ENCODE measurements at places on chromosomes 1 and 21.

DNA sequence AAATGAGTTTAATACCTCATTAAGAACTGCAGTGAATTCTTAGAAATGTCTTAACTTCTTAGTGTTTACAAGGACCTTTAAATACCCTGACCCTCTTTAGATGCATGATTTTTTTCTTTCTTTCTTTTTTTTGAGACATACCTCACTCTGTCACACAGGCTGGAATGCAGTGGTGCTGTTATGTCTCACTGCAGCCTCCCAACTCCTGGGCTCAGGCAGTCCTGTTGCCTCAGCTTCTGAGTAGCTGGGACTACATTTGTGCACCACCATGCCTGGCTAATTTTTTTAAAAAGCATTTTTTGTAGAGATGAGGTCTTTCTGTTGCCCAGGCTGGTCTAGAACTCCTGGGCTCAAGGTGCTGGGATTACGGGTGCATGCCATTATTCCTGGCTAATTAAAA lies 191.8 kb downstream of the RPS6KC1 start:
- no peak for DNase-seq

DNA sequence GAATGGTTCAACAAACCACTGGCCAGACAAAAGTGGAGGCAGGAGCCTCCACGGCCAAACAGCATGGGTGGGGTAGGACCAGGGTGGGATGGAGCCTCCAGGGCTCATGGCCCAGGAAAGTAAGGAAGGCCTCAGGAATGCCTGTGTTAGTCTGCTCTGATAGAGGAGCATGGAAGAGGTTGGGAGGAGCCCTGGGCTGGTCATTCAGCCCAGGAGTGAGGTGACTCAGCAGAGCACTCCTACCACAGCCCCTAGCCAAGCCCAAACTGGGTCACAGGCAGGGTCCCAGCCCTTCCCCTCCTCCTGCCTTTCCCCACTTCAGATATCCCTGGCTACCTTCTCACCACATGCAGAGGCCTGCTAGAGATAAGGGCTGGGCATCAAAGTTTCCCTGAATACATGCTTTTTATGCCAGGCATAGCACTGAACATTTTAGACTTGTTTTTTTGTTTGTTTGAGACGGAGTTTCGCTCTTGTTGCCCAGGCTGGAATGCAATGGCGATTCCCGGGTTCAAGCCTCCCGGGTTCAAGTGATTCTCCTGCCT lies 3.1 kb upstream of the SHISA4 start:
- peak; percentile 57 for DNase-seq

- DNase-seq: no peak
These were observed 33.3 kb downstream of the ZNF281 start for GRCh38 chr1:200376528-200376927.

DNA sequence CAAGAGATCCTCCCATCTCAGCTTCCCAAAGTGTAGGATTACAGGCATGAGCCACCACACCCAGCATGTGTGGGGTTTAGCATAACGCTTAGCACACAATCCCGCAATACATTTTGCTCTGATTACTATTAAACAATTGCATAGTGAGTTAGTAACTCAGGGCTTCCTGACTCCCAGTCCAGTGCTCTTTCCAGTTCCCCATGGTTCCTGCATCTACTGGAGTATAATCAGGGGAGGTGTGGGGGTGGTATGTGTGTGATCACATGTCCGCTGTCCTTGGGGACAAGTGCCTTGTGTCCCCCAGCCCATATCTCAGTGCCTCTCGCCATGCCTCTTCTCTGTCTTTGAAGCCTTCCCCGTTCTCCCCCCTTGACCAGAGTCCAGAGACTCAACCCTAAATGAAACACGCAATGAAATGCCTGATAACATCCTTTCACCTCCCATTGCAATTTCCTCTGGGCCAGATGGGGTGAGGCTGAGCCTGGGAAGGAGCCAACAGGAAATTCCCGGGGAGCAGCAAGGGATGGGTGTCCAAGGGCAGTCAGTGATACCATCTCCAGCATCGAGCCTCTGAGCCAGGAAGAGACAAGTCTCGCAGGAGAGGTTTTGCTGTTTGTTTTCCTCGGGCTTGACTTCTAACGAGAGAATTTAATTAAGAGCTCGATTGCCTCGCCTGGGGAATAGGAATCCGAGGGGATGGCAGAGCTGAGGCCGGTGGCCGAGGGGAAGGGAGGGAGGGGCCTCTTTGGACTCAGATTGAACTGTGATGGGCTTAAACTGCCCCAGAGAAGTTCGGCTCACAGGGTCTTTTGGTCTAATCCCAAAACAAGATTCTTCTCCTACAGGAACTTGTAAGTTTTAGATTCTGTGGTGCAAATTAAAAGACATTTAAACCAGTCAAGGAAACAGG lies 7.7 kb upstream of the HTR1D start:
- no peak for DNase-seq

- peak; percentile 31 for DNase-seq
These were observed 10.6 kb downstream of the CNR2 start for GRCh38 chr1:23902321-23903278.

GRCh38 chr1:1391225-1391624 lies 7.9 kb downstream of the CCNL2 start:
- no peak for DNase-seq

DNA sequence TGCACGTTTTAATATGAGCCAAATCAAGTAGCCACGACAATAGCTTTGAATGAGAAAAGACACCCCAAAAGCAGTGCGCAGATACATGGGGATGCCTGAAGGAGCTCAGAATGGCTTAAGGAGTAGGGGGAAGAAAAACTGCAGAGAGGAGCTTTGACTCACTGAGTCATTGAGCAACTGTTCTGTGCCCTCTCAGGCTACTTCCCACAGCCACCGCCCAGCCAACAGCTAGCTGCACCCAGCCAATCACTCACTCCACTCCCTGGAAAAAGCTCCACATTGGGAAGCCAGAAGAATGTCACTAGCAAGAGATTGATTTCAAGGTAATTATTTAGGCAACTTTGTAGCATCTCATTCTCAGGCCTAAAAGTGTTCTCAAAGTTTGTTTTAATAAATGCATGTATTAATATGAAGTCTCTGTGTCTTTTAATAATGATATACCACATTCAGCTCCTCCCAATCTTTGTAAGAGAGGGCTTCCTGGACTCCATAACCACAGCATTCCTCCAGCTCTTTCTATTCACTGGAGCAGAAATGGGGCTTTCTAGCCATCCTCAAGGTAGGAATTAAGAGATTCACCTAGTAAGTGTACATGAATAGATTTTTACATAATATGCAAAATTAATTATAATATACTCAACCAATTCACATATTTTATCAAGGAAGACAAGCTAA lies 16.8 kb downstream of the DUSP10 start:
- DNase-seq: no peak

DNA sequence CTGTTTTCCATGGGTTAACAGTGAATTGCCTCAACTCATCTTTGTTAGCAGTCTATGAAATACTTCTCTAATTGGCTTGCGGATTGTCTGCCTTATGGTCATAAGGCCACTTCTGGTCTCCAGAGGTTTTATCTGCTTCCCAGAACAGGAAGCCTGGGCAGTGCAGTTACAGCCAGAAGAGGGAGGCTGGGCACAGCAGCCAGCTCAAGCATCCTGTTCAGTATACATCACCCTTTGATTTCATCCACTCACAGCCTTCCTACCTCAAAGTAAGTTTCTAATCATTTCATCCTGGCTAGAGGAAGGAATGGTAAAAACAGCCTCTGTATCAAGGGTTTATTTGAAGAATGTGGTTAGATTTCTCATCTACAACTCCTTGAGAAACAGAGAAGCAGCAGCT lies 311.5 kb upstream of the DEPDC1 start:
- DNase-seq: no peak

DNA sequence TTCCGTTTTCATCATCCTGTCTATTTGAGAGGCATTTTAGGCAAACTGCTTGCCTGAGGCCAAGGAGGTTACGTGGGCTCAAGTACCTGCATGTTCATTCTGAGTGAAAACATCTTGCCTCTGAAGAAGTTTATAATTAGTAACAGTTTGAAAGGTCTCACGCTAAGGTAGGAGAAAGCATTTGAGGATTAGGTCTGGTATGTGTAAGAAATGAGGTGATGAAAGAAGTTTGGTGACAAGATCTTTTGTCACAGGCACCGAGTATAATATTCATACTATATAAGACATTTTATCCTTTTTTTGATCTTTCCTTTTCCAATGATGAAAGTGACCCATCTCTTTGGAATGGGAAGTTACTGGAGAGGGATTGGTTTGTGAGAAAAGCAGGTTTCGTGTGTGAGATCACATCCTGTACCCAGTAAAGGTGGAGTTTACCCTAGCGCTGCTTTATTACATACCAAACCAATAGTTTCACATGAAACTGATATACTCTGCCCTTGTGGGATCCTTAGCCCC lies 98.7 kb upstream of the PDC start:
- DNase-seq: no peak

- no peak for DNase-seq
These were observed 19.5 kb downstream of the TSPAN2 start for GRCh38 chr1:115069659-115070308.

GRCh38 chr1:178724728-178725465 lies at the start of gene RALGPS2:
TSS of gene RALGPS2 (plus strand) at chr1:178725244. CDS start at chr1:178776765, 51,521 bp downstream.
- DNase-seq: peak; percentile 69

DNA sequence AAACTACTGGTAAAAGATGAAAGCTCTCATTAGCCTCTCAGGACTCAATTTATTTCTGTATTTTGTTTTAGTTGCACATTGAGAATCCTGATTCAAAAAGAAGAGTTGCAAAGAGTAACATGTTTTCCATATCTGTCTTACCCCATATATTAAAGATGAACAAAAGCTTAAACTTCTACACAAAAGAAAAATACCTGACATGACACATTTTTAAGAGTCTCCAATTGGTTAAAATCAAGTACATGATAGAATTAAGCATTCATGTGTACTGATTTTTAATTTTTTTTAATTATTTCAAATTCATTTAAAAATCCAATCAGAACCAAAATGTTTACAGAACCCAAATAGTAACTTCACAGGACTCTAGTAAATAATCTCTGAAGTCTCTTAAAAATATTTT lies 72.0 kb downstream of the FOXJ3 start:
- DNase-seq: no peak

DNA sequence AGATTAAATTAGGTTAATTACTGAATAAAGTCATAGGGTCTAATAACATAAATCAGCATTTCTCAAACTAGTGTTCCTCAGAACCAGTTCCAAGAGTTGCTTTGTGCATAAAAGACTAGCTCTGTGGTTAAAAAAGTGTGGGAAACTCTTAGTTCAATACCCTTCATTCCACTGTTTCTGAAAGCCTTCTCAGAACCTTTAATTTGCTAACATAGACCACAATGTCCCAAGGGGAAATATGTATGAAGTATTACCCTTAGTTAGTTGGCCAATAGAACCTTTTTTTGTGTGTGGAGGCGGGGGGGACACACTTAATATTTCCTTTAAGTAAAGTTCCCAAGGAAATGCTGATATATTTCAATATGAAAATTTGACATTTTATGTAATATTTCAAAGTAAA lies 20.4 kb downstream of the ODF2L start:
- no peak for DNase-seq

GRCh38 chr1:60069691-60070090 lies 3.9 kb downstream of the C1orf87 start:
- no peak for DNase-seq

DNA sequence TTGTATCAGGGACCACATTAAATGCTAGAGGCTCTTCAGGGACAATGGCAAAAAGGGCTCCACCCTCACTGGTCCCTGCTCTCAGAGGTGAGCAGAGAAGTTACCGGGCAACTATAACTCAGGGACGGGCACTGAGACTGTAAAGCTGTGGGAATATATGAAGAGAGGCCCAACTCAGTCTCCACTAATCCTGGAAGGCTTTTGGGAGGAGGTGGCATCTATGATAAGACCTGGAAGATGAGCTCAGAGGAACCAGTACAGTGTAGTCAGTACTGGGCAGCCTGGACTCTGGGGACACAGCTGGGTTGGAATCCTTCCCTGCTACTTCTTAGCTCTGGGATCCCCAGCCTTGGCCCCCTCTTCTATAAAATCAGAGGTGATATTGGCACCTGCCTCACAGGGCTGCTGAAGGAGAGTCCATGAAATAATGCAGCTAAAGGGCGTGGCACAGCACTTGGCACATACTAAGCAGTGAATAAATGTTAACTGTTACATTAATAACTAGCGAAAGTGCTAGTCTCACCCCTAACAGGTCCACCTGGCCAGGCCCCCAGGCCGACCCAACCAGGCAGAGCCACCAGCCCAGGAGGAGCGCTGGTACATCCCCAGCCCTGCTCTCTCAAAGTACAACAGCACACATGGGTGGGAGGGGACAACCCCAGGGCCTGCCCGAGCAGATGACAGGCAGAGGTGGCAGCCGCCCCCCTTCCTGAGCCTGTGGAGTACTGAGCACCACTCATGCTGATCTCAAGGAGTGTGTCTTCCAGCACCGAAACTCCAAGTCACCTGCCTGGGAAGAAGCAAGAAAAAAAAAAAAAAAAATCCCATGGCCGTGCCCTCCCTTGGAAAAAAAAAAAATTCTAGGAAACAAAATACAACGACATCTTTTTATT lies 62.7 kb downstream of the CASZ1 start:
- DNase-seq: peak; percentile 99

- no peak for DNase-seq
These were observed 799.6 kb downstream of the ADGRL2 start for GRCh38 chr1:82600314-82600713.

- peak; percentile 83 for DNase-seq
These were observed 64.3 kb downstream of the ADCY10 start for GRCh38 chr1:167849666-167850065.

- DNase-seq: no peak
These were observed 361 bp downstream of the INSRR start for GRCh38 chr1:156858555-156858956.

- no peak for DNase-seq
These were observed 1243.2 kb upstream of the ADGRL4 start for GRCh38 chr1:80249699-80250098.

DNA sequence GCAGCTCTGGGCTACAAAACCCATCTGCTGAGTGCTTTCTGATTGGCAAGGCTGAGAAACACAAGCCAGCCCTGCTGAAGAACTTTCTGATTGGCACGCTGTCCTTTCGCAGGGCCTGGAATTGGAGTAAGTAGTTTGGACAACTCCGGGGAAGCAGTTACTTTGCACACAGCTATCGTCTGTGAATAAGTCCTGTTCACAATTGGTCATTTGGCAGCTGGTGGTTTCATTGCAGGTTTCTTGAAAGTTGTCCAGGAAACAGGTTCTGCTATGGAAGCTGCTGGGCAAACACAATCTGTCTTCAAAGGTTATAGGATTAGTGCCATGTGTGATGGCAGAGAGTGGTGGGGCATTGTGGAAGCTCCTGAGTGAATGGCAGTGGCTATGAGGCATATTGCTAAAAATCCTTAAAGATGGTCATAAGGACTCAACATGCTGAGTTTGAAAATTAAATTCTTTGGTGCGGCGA lies at the start of gene KRTAP27-1:
Gene KRTAP27-1 (minus strand): TSS at position 419 of the 469 bp plus-strand sequence. CDS start 26 bp downstream, at position 393.
- no peak for DNase-seq

- no peak for DNase-seq
These were observed 42.4 kb downstream of the FMN2 start for GRCh38 chr1:240134113-240134512.

DNA sequence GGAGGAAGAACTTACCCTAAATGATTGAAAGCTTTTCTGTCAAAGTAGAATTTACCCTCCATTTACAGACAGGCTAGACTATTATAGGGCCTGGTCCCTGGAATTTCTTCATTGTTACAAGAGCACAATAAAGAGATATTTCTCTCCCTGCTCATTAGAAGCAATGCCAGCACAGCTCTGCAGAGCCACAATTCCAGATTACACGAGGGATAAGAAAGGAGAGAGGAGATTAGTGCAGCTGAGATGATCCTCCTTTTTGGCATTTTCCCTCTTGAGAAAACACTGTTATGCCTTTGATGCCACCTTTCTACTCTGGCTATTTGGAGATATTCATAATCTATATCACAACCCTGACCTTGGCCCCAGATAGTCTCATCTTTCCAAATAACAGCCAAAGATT lies 1119.5 kb upstream of the TMPRSS15 start:
- DNase-seq: no peak

Measured in thyroid gland (tissue), 4 donors.